ENCODE measurements at places on chromosomes 3 and 15.
A peak's percentile ranks its signal among the peaks of the same experiment; 100 is the strongest.

- DNase-seq, result no peak
These were observed 107.7 kb upstream of the RASGRP1 start for GRCh38 chr15:38672273-38672672.

DNA sequence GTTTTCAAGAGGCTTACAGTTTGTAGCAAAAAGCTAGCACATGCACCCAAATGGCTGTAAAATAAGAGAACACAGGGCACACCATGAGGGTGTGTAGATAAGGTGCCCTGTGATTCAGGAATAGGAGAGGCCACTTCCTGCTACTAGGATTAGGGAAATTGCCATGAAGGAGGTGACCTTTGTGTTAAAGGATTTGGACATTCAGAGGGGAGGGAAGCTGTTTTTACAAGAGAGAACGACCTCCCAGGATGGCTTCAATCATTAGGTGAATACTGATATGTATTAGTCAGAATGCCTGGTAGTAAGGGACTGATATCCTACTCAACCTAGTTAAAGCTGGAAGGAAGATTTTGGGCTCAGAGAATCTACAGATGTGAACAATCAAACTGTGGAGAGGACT lies 35.7 kb upstream of the ABHD17C start:
- DNase-seq, result no peak

DNA sequence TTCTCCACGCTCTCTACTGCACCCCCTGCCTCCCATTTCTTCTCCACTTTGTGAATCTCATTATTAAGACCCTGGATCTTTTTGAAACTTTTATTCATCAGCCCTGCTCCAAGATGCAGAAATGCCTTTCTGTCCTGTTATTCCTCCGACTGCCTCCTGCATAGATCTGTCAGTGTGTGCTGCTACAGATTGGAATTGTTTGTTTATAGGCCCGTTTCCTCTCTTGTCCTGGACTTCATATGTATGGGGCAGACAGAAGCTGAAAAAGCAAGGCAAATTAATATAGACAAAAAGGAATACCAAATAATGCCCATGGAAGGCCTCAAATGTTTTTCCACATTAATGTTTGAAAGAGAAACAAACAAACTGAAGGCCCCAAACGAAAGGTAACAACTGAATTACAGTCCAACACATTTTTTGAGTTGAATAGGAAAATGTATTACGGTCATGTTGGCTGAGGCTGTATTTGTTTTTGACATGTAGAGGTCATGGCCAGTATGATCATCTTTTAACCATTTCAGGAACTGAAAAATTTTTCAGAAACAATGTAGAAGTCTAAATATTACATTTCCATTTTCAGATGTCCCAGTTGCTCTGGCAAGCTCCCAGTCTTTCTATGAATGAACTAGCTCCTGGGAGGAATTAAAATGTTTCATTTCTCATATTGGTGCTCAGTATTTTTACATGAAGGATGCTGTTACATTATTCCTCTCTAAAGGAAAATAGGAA lies 8.8 kb downstream of the CHST2 start:
- no peak for DNase-seq

GRCh38 chr15:91104111-91104510 lies 4.1 kb downstream of the SV2B start:
- DNase-seq, result no peak

GRCh38 chr3:100899440-100900091 lies 93.7 kb downstream of the ABI3BP start:
- DNase-seq, result no peak

DNA sequence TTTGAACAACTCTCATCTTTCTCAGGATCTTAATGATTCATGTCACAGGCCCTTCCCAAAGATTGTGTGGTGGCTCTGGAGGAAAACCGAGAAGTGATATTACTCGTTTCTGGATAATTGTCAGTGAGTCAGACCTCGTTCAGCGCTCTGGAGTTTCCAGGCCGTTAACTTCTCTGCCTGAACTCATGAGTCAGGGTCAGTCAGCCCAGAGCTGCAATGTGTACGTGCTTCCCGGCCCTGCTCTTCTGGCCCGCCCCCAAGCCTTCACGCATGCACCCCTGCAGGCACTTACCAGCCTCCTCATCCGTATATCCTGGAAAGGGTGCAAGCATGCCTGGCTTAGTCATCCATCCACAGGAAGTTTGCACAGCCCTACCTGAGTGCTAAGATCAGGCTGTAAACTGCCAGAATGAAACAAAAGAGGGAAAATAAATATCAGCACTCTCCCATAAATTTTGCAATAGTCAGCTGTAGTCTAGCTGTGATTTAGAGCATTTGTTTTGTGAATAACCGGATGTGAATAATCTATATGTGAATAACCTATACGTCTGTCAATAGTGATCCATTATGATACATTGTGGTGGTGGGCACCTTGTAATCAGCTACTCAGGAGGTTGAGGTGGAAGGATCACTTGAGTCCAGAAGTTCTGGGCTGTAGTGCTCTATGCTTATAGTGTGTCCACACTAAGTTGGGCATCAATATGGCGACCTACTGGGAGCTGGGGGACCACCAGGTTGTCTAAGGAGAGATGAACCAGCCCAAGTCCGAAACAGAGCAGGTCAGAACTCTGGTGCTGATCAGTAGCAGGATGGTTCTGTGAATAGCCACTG lies 35.3 kb upstream of the SEMA4B start:
- DNase-seq, result peak; percentile 95

GRCh38 chr3:42827023-42827422 lies 17.8 kb downstream of the ACKR2 start:
- no peak for DNase-seq

DNA sequence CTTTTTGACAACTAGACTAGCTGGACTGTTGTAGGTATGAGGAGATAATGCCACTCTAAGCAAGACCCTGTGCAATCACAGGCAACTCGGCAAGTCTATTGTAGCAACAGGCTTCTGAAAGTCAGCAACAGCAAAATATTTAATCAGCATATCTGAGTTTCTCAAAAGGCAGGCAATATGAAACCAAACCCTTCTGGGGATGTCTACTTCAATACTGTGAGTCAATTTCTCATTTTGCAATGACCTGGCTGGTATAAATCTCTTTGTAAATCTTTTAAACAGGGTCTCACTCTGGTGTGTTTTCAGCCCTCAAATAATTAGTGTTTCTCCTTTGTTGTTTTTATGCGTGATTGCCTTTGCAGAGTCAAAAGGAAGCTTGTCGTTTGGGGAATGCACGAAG lies 1044.5 kb downstream of the NTRK3 start:
- no peak for DNase-seq

- peak; percentile 37 for DNase-seq
These were observed 182.4 kb downstream of the RBMS3 start for GRCh38 chr3:29463304-29463703.

DNA sequence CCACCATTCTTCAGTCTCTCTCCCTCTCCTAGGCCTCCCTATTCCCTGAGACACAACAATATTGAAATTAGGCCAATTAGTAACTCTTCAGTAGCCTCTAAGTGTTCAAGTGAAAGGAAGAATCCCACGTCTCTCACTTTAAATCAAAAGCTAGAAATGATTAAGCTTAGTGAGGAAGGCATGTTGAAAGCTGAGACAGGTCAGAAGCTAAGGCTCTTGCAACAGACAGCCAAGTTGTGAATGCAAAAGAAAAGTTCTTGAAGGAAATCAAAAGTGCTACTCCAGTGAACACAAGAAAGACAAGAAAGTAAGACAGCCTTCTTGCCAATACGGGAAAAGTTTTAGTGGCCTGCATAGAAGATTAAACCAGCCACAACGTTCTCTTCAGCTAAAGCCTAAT lies 41.3 kb downstream of the PPM1L start:
- no peak for DNase-seq

DNA sequence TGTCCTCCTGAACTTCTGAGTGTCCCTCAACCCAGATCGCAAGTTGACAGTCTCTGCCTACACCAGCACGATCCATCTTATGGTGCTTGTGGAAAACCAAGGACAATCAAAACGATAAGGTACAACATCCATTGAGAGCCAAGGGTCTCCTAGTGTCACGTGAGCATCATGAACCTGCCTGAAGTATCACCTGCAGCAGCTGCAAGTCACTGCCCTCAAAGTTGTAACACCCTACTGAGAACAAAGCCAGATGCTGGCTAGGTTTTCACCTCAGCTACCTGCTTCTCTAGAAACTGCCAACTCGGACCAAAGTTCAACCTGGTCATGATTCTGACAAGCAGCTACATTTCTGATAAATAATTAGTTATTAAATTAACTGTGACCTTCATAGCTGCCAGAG lies 17.5 kb downstream of the C2CD4B start:
- no peak for DNase-seq

- no peak for DNase-seq
These were observed 433.8 kb upstream of the RBMS3 start for GRCh38 chr3:28846971-28847478.

GRCh38 chr3:160665784-160666526 lies 11.0 kb upstream of the ARL14 start:
- peak; percentile 93 for DNase-seq

All from fibroblast of villous mesenchyme (primary cell).